ENCODE measurements at places on chromosomes 1 and 21.

GRCh38 chr1:160624464-160624863, 22.4 kb downstream of the SLAMF1 start:
- no peak for DNase-seq

GRCh38 chr1:160086456-160086892, 5.1 kb downstream of the KCNJ9 start:
- DNase-seq: no peak

DNA sequence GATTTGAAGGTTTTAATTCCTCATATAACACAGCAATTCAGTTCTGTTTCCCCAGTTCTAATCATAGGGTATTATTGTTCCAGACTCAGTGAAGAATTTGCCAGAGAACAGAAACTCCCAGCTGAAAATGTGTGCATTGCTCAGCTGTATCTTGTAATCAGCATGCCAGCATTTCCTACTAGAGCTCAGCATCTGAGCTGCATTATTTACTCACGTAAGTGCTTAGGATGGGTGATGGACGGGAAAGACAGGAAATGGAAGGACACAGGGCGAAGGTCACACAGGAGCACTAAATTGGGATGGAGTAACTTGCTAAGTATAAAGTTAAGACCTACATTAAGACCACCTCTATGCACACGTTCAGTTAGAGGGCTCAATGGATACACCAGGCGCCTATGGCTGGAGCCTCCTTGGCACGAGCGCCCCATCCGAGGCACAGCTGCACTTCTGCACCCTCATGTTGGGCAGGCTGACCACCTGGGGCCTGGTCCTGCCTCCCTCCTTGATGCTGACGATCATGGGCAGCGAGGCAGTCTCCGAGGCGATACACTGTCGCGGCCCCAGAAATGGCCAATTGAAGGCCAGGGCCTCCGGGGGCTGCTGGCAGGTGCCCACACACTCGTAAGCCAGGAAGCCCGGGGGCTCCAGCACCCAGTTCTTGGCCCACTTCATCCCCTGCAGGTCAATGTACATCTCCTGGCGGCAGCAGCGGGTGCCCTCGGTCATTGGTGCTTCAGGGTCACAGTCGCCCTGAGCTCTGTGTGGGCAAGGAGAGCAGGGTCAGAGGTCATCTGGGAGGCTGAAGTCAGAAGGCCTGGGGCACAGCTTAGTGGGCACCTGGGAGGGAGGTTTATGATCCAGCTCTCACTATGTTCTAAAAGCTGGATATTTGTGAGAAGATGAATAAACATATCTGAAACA, 3.7 kb downstream of the LEFTY2 start:
- DNase-seq: no peak

DNA sequence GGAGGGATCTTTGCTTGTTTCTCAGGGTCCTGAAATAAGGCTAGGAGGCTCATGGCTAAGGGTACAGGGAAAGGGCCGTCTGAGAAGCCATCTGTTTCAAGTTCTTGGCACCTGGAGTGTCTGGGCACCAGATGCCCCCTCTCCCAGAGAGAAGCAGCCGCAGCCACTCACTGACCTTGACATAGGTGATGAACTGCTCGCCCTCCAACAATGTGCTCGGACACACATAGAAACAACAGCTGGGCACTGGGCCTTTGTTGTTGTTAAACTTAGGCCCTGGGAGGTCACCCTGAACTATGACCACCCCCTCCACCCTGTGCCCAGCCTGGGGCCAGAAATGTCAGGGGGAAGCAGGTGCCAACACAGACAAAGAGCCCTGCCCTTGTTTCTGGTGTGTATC, 9.2 kb upstream of the TNNI1 start:
- DNase-seq: no peak

- no peak for DNase-seq
These were observed 201.5 kb downstream of the S1PR1 start for GRCh38 chr1:101438359-101438758.

All from T1000 (cell line).